Kidney glomerular epithelial cell (primary cell): ENCODE measurements at places on chromosomes 6 and 20.
A peak's percentile ranks its signal among the peaks of the same experiment; 100 is the strongest.

DNA sequence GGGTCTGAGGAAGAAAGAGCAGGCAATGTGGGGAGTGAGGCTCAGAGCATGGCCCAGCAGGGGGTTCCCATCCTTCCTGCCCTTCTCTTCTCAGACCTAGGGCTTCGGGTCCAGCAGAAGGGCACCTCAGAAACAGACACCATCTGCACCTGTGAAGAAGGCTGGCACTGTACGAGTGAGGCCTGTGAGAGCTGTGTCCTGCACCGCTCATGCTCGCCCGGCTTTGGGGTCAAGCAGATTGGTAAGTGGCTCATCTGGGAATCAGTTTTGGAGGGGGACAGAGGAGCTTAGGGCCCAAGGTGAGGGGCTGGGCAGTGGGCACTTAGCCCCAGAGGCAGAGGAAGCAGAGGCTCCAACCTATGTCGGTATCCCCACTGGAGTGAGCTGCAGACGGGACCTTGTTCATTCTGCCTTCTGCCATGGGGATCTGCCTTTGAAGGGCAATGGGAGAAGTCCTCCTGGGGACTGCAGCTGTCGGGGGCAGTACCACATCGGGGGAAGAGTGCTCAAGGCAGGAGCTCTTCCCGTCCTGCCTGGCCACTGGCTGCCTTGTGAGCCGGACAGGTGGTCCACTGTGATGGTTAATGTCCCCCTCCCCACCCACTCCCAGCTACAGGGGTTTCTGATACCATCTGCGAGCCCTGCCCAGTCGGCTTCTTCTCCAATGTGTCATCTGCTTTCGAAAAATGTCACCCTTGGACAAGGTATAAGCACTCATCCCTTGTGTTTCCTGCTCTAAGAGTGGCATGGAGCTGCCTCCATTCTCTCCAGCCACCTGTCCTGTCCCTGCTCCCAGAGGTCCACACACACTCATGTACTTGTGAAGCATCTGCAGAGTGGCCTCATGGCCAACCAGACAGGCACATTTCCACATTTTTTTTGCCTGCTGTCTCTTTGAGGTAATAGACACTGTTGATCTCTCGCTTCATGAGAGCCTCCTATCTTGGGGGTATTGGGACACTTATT, 4.7 kb downstream of the CD40 start:
- no peak for DNase-seq

DNA sequence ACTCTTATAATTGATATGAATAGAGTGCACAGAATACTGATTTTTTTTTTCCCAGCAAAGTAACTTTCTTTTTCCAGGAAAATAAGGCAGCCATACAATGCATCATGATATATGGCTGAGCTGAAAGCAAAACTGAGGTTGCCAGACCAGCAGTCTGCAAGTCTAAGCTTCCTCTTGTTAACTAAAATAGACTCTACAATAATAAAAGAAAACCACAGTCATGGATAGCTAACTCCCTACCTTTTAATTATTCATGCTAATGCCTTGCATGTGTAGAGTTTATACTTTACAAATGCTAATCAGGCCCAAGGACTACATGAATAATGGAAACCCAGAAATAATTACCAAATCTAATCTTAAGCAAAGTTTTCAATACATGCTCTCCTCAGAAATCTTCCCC, 47.4 kb downstream of the MAP7 start:
- DNase-seq, result no peak

GRCh38 chr6:1496836-1497760, 107.7 kb downstream of the FOXF2 start:
- DNase-seq, result no peak

GRCh38 chr6:139539852-139540251, 165.4 kb upstream of the CITED2 start:
- DNase-seq, result peak; percentile 92

DNA sequence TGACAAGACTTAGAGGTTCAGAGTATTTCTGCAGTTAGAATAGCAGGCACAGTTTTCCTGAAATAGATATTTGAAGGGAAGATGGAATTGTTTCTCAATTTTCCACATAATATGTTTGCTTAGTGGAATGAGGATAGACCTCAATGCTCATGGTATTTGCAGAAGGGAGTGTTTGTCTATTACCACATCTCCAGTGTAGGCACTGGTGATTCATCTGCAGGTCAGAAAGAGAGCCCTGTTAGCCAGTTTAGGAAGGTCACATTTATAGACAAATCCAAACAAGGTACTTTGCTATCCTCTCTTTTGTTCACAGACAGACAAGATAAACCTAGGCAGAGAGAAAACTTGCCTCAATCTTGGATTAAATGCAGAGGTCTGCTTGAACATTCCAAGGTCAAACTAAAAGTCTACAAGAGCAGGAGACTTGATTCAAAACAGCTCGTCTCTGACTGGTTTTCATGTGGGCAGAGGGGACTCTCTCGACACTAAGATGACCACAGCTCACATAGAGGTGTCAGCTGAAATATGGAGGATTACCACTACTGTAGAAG, 22.8 kb downstream of the ISM1 start:
- DNase-seq, result peak; percentile 77

- no peak for DNase-seq
These were observed 8.1 kb downstream of the PNPLA1 start for GRCh38 chr6:36277946-36278470.

- DNase-seq, result peak; percentile 65
These were observed 146.2 kb upstream of the ECI2 start for GRCh38 chr6:4281341-4282293.

DNA sequence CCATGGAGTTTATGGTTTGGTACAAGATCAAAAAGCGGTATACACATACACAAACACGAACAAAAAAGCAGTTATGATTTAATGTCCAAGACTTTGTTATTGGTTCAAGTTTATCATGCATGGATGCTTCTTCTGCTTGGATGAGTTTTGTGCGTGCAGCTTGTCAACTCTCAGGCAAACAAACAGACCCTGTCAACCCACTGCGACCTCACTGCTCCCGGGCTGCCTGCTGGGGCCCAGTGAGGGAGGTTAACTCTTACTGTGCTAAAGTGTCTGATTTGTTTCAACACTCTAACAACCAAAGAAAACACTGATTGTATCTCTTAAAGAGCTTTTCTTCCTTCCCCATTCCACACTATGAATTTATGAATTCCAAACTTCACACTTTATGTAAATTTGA, 26.8 kb upstream of the DDR1 start:
- no peak for DNase-seq

DNA sequence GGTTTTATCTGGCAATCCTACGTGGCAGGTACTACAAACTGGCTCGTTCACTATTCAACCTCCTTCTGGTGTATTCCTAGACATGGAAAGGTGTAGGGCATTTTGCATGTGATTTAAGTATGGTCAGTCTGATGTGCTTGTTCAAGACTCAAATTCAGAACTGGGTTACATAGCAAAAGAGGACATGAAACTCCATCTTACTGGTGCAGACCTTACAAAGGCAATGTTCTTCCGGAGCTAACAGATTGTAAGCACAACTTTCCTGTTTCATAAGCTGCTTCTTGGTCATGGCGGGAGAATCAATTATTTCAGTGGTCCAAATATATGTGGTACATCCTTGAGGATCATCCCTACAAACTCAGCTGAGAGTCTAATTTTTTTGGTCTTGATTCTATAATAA, 703.4 kb downstream of the EPM2A start:
- DNase-seq, result no peak

DNA sequence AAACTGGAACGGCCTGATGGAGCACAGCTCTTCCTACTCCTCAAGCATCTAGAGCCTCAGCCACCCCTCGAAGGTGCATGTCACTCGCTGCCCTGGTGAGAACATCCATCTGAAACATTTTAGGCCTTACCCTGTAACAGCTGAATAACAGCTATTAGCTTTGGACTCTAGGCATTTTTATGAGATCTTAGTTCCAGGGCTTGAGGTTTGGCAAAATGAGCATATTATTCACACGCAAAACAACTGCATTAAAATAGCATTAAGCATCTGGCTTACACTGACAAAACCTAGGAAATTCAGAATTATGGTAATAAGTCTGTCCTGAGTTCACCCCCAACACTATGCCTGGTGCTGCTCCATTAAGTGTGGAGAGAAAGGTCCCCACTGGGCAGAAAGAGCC, 56.1 kb downstream of the ADAT2 start:
- DNase-seq, result no peak

- DNase-seq, result no peak
These were observed 301.4 kb upstream of the TBX18 start for GRCh38 chr6:85065831-85066230.

DNA sequence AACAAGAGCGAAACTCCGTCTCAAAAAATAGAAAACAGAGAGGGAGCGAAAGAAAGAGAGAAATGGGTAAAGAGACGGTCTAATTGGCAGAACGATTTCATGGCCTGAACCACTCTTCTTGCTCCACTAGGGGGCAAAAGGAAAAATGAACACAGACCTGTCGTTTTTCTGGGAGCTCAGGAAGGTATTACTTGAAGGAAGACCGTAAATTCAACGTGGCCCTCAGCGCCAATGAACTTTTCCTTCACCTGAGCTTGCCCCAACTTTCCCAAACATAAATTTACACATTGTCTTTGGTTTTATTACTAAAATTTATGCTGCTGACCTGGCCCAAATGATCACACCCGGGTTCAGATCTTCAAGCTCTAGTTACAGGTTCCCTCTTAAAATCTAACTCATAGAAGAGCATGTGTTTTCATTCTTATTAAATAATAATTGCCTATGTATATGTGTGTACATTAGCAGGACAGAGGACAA, 67.3 kb downstream of the ATP9A start:
- DNase-seq, result peak; percentile 47

- DNase-seq, result no peak
These were observed 631.3 kb upstream of the IMPG1 start for GRCh38 chr6:76703786-76704185.

DNA sequence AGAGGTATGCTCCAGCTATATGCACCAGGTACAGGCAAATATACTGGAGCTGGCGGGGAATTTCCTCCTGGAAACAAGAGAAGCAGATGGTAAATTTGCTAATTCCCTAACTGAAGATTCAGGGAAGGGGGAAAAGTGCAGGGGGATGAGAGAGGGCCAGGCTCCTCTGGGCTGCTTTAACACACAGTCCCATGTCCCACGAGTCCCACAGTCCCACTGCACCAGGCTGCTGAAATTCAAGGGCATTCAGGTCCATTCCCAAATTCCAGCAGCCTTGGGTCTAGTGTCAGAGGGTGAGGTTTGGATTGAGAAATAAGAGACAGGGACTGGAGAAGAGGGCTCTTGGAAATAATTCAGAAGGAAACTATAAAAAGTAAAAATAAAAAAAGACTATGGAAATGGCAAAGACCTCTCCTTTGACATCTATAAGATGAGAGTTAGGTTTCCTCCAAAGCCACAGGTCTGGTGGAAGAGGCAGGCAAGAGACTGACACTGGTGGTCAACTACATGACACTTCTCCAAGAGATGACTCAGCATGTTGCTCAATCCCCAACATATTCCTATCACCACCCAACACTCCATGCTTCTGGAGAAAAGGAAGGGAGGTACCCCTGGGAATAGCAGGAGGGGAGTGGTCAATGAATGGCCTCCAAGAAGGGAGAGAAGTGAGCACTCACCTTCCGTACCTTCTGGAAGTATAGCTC, 69.2 kb downstream of the TRAM2 start:
- no peak for DNase-seq

DNA sequence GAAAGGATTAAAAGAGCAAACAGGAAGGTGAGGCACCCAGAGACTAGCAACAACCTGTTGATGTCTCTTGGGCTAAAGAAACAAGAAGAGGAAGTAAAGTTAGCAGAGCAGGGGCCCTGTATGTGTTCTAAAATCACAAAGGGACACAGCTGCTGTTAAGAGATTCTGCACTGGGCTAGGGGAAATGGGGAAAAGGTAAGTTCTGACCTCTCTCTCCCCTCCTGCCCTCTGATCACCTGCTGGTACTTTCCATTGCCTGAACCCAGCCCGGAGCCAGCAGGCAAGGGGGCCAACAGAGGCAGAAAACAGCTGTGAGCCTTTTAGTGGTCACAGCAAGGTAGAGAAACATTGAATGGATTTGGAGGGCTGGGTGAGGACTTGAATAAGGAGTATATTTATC, 13.5 kb upstream of the CNR1 start:
- DNase-seq, result no peak

- no peak for DNase-seq
These were observed 5.2 kb downstream of the SDC4 start for GRCh38 chr20:45342855-45343531.

DNA sequence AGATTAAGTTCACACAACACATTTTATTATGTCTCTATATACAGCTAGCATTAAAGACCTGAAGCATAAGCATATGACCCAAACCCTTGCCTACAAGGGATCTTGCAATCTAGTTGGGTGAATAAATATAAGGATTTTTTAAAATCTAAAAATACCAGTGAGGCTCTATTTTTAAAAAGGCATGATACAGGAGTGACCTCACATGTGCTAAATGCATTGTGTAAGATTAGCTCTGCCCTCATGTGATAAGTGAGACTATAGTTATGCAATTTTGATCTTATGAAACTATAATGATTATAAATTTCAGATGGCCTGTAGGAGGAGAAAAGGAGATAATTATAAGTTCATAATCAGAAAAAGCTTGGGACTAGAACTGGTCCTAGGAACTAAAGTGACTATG, 451.0 kb upstream of the MAN1A1 start:
- no peak for DNase-seq

- DNase-seq, result no peak
These were observed 23.1 kb downstream of the VPS52 start for GRCh38 chr6:33248643-33248931.

- peak; percentile 31 for DNase-seq
These were observed 172.3 kb downstream of the OGFRL1 start for GRCh38 chr6:71460933-71461332.

GRCh38 chr6:38522322-38522721, 117.4 kb downstream of the BTBD9 start:
- DNase-seq, result no peak

GRCh38 chr6:157563611-157564284, 182.8 kb downstream of the ZDHHC14 start:
- DNase-seq, result no peak

- no peak for DNase-seq
These were observed 32.6 kb upstream of the SERPINB9 start for GRCh38 chr6:2935566-2936291.

DNA sequence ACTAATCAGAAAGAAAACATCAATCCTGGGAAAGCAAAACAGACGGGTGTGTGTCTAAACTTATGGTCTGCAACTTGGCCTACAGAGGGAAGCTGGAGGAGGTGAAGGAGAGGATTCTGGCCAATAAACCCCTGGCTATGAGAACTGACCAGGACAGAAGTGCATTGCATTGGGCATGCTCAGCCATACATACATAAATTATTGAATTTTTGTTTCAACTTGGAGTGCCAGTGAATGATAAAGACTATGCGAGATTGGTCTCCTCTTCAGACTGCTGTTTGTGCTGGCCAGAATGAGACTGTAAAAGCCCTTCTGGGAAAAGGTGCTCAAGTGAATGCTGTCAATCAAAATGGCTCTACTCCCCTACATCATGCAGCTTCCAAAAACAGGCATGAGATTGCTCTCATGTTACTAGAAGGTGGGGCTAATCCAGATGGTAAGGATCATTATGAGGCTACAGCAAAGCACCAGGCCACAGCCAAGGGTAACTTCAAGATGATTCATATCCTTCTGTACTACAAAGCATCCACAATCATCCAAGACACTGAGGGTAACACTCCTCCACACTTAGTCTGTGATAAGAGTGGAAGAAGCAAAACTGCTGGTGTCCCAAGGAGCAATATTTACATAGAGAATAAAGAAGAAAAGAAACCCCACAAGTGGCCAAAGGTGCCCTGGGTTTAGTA, 17.4 kb downstream of the ADNP start:
- peak; percentile 43 for DNase-seq

GRCh38 chr20:53664121-53664520, 70.5 kb upstream of the ZNF217 start:
- DNase-seq, result no peak

- no peak for DNase-seq
These were observed 96.9 kb downstream of the RFX6 start for GRCh38 chr6:116973976-116974375.

- no peak for DNase-seq
These were observed 15.2 kb downstream of the FOXP4 start for GRCh38 chr6:41561416-41561815.
